GM18507 (cell line): ENCODE measurements at places on chromosomes 11 and 22.

- no peak for DNase-seq
These were observed 199.9 kb downstream of the CWF19L2 start for GRCh38 chr11:107257710-107258109.

DNA sequence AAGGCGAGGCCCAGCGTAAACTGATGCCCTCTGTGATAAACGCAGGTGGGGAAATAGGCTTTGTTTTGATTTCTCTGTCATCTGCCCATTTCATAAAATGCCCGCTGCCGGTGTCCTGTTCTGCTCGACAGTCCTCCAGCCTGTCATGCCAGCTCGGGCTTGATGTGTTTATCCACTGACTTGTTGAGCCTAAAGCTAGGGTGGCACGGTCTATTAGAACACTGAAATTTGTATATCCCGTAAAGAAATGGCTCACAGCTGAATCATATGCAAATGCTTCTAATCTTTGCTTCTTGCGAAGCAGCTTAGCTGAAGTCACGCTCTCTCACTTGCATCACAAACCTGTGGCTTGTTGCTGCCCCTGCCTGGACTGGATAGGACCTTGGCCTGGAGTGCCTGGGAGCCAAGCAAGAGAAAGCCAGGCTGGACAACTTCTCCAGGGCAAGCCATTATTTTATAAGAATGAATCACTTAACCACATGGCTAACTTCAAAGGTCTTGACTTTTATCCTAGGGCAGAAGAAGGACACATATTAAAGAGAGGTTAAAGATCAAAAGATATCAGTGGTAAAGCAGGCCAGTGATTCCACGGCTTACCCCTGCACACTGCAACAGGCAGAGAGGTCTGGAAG lies 33.1 kb downstream of the EHF start:
- no peak for DNase-seq

DNA sequence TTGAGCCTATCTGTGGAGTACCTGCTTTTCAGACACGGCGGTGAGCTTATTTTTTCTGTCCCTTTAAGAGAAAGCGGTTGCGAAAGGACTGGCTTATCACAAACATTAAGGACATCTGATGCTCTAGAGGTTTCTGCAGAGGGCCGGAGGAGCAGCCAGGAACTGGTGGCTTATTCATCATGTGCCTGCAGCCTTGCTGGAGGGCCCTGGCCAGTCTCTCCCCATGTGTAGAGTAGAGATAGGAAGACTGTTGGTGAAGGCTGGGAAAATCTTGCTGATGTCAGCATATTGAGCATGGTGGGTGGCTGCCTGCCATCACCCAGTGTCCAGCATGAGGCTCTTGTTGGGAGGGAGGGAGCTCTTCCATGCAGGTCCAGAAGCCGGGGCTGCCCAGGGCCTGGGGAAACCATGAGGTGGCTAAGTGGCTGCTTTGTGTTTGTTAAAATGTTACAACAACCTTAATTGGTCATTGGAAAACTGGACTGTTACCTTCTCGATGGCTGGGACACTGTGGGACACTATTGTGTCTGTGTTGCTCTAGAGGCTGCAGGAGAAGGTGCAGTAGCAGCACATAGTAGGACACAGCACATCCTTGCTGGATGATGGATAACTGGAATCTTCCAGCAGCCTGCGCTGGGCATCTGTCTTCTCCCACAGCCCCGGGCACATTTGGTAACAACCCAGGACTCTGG lies 54.3 kb downstream of the TSPAN18 start:
- no peak for DNase-seq

DNA sequence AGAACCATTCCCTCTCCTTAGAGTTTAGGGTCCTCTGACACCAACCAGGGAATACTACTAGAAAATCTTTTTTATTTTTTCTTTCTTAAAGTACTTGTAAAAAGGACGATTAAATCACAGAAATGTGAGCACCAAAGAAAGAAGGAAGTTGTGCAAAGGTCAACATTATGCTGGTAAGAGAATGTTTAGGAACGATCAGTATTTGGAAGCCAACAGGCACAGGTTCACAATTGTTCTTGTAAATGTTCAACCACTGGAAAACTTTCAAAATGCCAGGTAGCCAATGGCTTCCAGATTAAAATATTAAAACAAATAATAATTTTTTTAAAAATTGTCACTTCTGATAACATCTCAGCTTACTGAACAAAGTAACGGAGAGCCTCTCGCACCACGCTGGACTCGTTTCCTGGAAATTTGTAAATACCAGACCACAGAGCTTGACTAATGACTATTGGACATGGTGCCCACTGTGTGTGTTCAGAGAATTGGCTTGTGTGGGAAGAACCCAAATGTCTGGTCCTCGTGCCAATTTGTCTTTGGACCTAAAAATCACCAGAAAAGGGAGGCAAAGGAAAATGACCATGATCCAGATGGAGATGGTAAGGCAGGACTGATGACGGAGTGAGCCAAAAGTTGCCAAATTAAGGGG lies 20.8 kb downstream of the COMMD9 start:
- no peak for DNase-seq

DNA sequence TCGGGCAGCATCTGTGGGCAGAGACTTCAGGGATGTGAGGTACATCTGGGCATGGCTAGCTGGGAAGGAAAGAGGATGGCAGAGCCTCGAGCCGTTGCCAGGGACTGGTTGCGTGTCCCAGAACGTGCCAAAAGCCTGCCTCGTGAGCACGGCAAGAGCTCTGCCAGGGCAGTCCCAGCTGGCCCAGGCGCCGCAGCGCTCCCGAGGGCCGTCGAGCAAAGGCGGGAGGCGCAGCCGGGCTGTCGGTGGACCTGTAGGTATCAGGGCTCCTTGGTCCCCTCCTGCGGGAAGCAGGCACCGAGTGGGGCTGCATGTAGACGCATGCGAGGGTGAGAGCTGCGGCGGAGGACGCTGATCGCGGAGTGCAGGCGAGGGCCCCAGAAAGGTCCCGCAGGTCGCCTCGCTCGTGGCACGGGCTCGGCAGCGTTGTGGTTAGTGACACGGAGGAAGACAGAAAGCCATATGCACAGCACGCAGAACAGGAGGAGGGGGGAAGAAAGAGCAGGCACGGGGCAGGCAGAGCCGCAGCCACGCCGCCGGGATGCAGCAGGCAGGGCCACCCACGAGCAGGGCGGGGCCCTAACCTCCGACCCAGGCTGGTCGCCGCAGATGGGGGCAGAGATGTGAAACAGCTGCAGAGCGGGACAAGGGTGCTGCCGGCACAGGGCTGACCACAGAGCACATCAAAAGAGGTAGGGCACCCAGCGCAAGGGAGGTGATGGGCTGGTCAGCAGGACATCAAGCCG lies 18.0 kb downstream of the LSP1 start:
- DNase-seq, result no peak
